ENCODE measurements at places on chromosomes 4 and X. TPM values are rescaled to one million over a fixed set of nuclear protein-coding genes. Genes with fewer than 3 reads are reported as not detected.
A peak's percentile ranks its signal among the peaks of the same experiment; 100 is the strongest.

GRCh38 chr4:127327491-127327890 is 305.3 kb upstream of the INTU start:
- DNase-seq: no peak

DNA sequence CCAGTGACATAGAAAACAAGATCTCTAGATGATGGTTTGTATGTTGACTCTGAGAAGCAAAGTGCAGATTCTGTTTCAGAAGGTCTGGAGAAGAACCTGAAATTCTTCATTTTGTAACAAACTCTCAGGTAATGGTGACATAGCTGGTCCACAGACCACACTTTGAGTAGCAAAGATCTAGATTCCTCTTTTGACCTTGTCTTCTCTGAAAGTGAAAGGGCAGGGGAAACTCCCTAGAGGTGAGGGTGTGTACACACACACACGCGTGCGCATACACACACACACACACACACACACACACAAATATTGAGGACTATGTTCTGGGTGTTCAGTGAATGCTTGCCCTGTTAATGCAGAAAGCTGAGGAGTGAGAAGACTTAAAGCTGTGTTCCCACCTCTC is 110.1 kb downstream of the NHSL2 start:
- DNase-seq: no peak

The PROM1 gene
- 39.4 TPM for total RNA-seq

DNA sequence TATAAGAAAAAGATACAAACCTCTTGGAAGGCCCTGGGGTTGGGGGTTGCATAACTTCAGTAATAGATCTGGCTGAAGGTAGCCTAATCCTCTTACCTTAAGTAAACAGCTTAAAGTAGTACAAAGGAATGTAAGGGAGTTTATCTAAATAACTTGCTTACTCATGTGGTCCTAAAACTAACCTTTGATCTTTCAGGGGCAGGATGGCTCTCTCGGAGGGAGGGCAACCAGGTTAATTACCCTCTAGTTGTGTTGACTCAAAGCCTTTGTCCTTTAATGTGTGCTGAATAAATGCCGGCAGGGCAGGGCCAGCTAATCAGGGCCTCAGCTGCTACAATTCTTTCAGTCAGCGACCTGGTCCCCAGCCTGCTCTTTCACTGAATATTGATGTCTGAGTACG is 822.0 kb upstream of the SLIT2 start:
- DNase-seq: no peak

GRCh38 chr4:137659431-137659830 is 127.1 kb upstream of the PCDH18 start:
- no peak for DNase-seq

The ZDHHC15 gene
- total RNA-seq: 2.9 TPM

The FAM9B gene
- not detected for total RNA-seq

- DNase-seq: no peak
Observed at GRCh38 chrX:44203791-44204190, 139.7 kb downstream of the EFHC2 start.

The NAT8L gene
- total RNA-seq: 0.51 TPM

- no peak for DNase-seq
Observed at GRCh38 chr4:79248610-79249009, 77.3 kb downstream of the NAA11 start.

The PTTG2 gene
- 1.7 TPM for total RNA-seq

DNA sequence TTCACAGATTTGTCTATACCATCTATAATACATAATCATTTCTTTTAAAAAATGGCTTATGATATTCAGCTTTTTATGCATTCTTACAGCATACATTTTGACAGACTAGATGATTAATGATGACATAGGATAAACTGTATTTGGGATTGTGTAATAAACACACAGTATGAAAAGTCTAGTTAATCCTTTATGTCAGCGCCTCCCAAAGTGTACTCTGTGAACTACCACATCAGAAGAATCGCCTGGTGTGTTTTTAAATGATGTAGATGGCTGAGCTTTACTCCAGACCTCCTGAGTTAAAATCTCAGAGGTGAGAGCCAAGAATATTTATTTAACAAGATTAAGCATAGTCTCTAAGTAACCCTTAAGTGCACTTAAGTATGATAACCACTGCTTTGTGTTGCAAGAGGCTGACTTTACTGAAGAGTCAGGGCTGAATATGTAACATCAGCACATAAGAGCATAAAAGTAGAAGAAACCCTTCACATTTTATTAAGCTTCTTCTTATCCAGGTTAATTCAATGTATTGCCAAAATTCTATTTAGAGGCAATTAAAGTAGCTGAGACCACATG is 104.2 kb downstream of the ANK2 start:
- peak; percentile 57 for DNase-seq

DNA sequence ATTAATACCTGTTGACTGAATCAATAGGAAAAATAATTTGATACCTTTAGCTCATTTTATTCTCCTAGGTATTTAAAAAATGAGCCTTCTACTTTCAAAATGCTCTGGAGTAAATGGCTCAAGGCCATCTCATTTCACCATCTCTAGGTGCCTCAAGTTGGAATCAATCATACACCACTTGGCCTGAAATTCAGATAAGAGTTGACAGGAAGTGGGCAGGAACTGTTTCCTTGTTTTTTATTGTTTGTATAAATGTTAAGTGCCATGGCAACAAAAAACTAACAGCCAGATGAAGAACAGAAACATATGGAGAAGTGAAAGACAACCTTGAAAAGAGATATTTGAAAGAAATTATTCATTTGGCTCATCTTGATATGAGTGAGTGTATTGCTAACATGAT is 12.4 kb downstream of the LIMCH1 start:
- DNase-seq: no peak
